Esophagus squamous epithelium (tissue), 5 donors: ENCODE measurements at places on chromosomes 1 and 21. TPM values are rescaled to one million over a fixed set of nuclear protein-coding genes. Genes with fewer than 3 reads are reported as not detected.

The CELA2B gene
- total RNA-seq: not detected

The FMO1 gene
- 2.3 TPM for total RNA-seq

The KCNN3 gene
- total RNA-seq: 0.08 TPM

The F11R gene
- 90.6 TPM for total RNA-seq

The ANGPTL3 gene
- not detected for total RNA-seq

The CD52 gene
- 1.9 TPM for total RNA-seq

The CDA gene
- total RNA-seq: 53.7 TPM

The ACADM gene
- total RNA-seq: 54.2 TPM

The C1orf185 gene
- total RNA-seq: not detected

The CD247 gene
- total RNA-seq: 2.9 TPM

The NUP210L gene
- total RNA-seq: 0.09 TPM

The ANKRD65 gene
- 4.7 TPM for total RNA-seq

The KCNE1 gene
- total RNA-seq: 2.3 TPM

- H3K4me3 ChIP-seq: no peak overlapping the region
- peaks cover 11% of the 10 kb centered on the region for H3K4me1 ChIP-seq
- H3K27ac ChIP-seq: no peak overlapping the region
- no peak for DNase-seq
Measured at GRCh38 chr1:166836733-166837132, 2.5 kb upstream of the POGK start.

DNA sequence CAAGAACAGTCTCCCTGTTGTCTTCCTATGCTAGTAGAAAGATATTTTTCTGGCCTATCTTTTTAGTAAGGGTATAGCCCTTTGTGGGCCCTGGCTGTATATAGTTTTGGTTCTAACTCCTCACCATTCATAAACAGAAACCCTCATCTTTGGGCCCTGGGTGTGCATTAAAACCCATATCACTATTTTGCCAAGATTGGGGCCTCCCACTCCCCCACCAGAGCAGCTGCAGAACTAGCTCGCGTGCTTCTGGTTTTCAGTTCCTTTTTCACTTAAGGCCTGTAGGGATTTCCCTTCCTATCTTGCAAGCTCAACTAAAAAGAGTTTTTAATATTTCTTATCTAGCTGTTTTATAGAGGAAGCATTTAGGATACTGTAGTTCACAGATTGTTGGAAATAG lies 106.4 kb downstream of the RGL1 start:
- H3K27me3 ChIP-seq: no peaks in the 10 kb centered on the region
- no peak overlapping the region for H3K27ac ChIP-seq
- no peak for DNase-seq
- H3K36me3 ChIP-seq: no peaks in the 10 kb centered on the region
- H3K4me1 ChIP-seq: peaks cover 25% of the 10 kb centered on the region

GRCh38 chr1:58780411-58780810 lies 3.4 kb downstream of the JUN start:
- peak overlapping the region; percentile 96 for H3K27ac ChIP-seq
- no peaks in the 10 kb centered on the region for H3K27me3 ChIP-seq
- no peaks in the 10 kb centered on the region for H3K36me3 ChIP-seq
- peaks cover 43% of the 10 kb centered on the region for H3K4me1 ChIP-seq
- no peak for DNase-seq

- no peak overlapping the region for H3K4me3 ChIP-seq
- H3K27me3 ChIP-seq: no peaks in the 10 kb centered on the region
- peaks cover 56% of the 10 kb centered on the region for H3K36me3 ChIP-seq
- H3K27ac ChIP-seq: peak overlapping the region; percentile 50
- peaks cover 47% of the 10 kb centered on the region for H3K4me1 ChIP-seq
Measured at GRCh38 chr1:225825607-225826007, 15.7 kb downstream of the EPHX1 start.

DNA sequence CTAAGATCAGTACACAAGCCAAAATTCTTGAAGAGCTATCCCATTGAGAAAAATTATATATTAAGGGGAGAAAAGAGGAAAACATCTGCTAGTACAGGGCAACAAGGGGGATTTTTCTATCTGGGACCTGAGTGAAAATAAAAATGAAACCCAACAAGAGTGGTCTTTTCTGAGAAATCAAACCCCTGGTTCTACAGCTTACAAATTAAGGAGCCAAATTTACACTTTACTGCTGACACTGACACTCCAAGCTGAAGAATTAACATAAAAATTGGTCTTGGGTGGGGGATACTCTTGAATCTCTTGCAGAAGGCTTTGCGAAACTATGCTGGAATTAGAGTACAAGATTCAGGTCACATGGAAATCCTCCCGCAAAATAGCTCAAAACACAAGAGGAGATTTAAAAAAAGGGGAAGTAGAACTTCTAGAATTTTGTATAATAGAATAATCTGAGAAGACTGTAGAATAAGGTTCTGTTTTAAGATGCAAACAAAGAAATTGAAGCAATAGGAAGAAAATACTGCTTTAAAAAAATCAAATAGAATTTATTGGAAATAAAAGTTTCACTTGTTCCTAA lies 32.1 kb upstream of the HSPA13 start:
- H3K36me3 ChIP-seq: no peaks in the 10 kb centered on the region
- H3K4me3 ChIP-seq: no peak overlapping the region
- H3K27me3 ChIP-seq: no peaks in the 10 kb centered on the region
- H3K27ac ChIP-seq: no peak overlapping the region

- H3K27me3 ChIP-seq: no peaks in the 10 kb centered on the region
- no peaks in the 10 kb centered on the region for H3K36me3 ChIP-seq
- H3K4me1 ChIP-seq: peaks cover 47% of the 10 kb centered on the region
- DNase-seq: no peak
- H3K27ac ChIP-seq: peak overlapping the region; percentile 88
Measured at GRCh38 chr1:86913399-86913895, 479 bp downstream of the SELENOF start.

GRCh38 chr1:64514197-64514765 lies 44.4 kb downstream of the CACHD1 start:
- H3K27ac ChIP-seq: peak overlapping the region; percentile 66
- DNase-seq: no peak
- no peaks in the 10 kb centered on the region for H3K27me3 ChIP-seq
- H3K4me1 ChIP-seq: peaks cover 73% of the 10 kb centered on the region

DNA sequence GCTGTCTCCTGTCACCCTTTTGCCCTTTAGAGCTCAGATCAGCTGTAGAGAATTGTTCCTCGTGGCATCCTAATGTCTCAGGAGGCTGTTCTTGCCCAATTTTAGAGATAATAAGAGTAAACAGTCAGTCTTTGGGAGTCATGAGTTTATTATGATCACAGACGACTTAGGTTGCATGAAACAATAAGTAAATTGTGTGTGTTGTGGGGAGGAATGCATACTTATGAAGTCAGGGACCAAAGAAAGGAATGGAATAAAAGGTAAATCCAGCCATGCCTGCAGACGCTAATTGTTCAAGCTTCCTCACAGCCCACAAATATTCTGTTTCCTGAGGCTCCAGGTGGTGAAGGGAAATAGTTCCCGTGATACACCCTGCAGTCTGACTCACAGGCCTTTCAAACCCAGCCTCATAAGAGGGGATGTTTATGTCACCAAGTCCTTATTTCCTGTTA lies 897 bp downstream of the EPHX4 start:
- no peaks in the 10 kb centered on the region for H3K36me3 ChIP-seq
- peaks cover 31% of the 10 kb centered on the region for H3K27me3 ChIP-seq
- peak overlapping the region; percentile 55 for H3K4me3 ChIP-seq
- no peaks in the 10 kb centered on the region for H3K4me1 ChIP-seq
- H3K27ac ChIP-seq: peak overlapping the region; percentile 55

GRCh38 chr21:16554503-16554902 lies 824.7 kb downstream of the USP25 start:
- no peak overlapping the region for H3K27ac ChIP-seq
- no peaks in the 10 kb centered on the region for H3K27me3 ChIP-seq
- H3K36me3 ChIP-seq: peaks cover 9% of the 10 kb centered on the region
- DNase-seq: no peak
- no peaks in the 10 kb centered on the region for H3K4me1 ChIP-seq
- no peak overlapping the region for H3K4me3 ChIP-seq

- no peaks in the 10 kb centered on the region for H3K36me3 ChIP-seq
- H3K27me3 ChIP-seq: no peaks in the 10 kb centered on the region
- no peaks in the 10 kb centered on the region for H3K4me1 ChIP-seq
- no peak overlapping the region for H3K4me3 ChIP-seq
- H3K27ac ChIP-seq: no peak overlapping the region
Measured at GRCh38 chr1:86833461-86834215, 80.3 kb downstream of the SELENOF start.

- H3K36me3 ChIP-seq: no peaks in the 10 kb centered on the region
- no peak overlapping the region for H3K4me3 ChIP-seq
- no peak overlapping the region for H3K27ac ChIP-seq
- no peaks in the 10 kb centered on the region for H3K27me3 ChIP-seq
- H3K4me1 ChIP-seq: no peaks in the 10 kb centered on the region
- DNase-seq: no peak
Measured at GRCh38 chr1:224534731-224535130, 81.4 kb upstream of the CNIH3 start.

DNA sequence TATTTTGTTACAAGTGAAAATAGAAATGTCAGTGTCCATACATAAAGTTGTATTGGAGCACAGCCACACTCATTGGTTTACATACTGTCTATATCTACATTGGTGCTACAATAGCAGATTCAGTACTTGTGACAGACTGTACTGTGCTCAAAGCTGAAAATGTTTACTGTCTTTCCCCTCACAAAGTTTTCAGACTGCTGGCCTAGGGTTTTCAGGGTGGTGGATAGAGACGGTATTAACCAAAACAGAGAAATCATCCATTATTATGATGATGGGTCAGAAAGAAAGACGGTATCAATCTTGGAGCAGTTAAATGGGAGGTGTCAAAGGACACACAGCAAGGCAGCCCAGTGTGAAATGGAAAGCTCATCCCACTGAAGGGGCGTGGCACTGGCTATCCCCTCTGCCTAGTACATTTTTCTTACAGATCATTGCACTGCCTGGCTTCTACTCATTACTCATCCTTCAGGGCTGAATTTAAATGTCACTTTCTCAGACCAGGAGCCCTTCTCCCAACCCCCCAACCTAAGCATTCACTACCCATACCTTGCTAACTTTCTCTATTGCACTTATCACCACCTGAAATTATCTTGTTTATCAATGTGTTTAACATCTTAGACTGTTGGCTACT lies 10.2 kb downstream of the JAK1 start:
- no peak overlapping the region for H3K27ac ChIP-seq
- no peaks in the 10 kb centered on the region for H3K36me3 ChIP-seq
- H3K4me3 ChIP-seq: no peak overlapping the region
- peaks cover 16% of the 10 kb centered on the region for H3K4me1 ChIP-seq
- DNase-seq: no peak
- no peaks in the 10 kb centered on the region for H3K27me3 ChIP-seq

DNA sequence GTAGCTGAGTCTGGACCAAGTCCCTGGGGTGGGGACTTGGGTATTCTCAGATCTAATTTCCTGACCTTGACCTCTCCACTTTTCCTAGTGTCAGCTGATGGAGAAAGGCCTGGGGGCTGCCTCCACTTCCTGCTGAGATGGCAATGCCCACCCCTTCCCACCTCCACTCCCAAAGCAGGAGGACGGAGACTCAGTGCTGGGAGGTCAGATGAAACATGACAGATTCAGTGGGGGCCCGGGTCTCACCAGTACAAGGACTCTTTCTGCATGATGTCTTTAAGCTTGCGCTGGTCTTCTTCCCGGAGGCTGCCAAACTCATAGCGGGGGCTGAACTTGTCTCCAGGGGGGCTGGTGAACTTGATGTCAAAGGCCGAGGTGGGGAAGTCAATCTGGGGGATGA lies 35.6 kb upstream of the PPP1R15B start:
- no peak for DNase-seq
- H3K27ac ChIP-seq: no peak overlapping the region
- H3K27me3 ChIP-seq: no peaks in the 10 kb centered on the region
- H3K4me3 ChIP-seq: no peak overlapping the region
- H3K36me3 ChIP-seq: no peaks in the 10 kb centered on the region

- no peaks in the 10 kb centered on the region for H3K27me3 ChIP-seq
- H3K27ac ChIP-seq: peak overlapping the region; percentile 55
- DNase-seq: no peak
- no peak overlapping the region for H3K4me3 ChIP-seq
Measured at GRCh38 chr1:91765880-91766443, 120.0 kb downstream of the TGFBR3 start.

- no peak for DNase-seq
- H3K27me3 ChIP-seq: no peaks in the 10 kb centered on the region
Measured at GRCh38 chr1:200520735-200521134, 99.8 kb downstream of the KIF14 start.

- H3K4me3 ChIP-seq: no peak overlapping the region
- no peak for DNase-seq
- no peaks in the 10 kb centered on the region for H3K36me3 ChIP-seq
- H3K27ac ChIP-seq: no peak overlapping the region
- no peaks in the 10 kb centered on the region for H3K4me1 ChIP-seq
Measured at GRCh38 chr1:233094269-233094668, 143.9 kb downstream of the NTPCR start.

- no peak for DNase-seq
- no peaks in the 10 kb centered on the region for H3K36me3 ChIP-seq
- H3K4me1 ChIP-seq: no peaks in the 10 kb centered on the region
- no peaks in the 10 kb centered on the region for H3K27me3 ChIP-seq
- H3K27ac ChIP-seq: no peak overlapping the region
- H3K4me3 ChIP-seq: no peak overlapping the region
Measured at GRCh38 chr1:226532553-226532952, 16.0 kb upstream of the STUM start.

GRCh38 chr1:56576880-56577405 lies 2.4 kb downstream of the PLPP3 start:
- DNase-seq: no peak
- no peaks in the 10 kb centered on the region for H3K27me3 ChIP-seq
- peaks cover 71% of the 10 kb centered on the region for H3K4me1 ChIP-seq
- no peaks in the 10 kb centered on the region for H3K36me3 ChIP-seq

DNA sequence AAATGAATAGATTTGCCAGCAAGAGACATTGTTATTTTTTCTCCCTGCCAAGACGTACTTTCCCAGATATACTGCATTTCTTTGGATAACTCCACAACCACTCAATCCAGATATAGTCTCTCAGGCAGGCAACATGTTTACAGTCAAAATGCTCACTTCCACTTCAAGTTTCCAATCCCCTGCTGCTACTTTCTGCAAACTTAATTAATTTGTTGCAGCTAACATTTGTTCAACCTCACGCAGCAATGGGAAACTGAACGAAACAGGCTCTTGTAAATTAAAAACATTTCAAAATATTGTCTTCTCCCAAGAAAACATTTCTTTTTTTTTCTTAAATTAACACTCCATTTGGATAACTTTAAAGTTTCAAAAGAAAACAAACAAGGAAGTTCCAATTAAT lies 45.7 kb upstream of the PROX1 start:
- no peaks in the 10 kb centered on the region for H3K27me3 ChIP-seq
- no peaks in the 10 kb centered on the region for H3K36me3 ChIP-seq
- no peak overlapping the region for H3K4me3 ChIP-seq
- H3K27ac ChIP-seq: no peak overlapping the region
- H3K4me1 ChIP-seq: no peaks in the 10 kb centered on the region

GRCh38 chr1:110548381-110548780 lies 29.4 kb upstream of the KCNA10 start:
- no peak overlapping the region for H3K4me3 ChIP-seq
- no peak overlapping the region for H3K27ac ChIP-seq
- H3K4me1 ChIP-seq: no peaks in the 10 kb centered on the region
- H3K36me3 ChIP-seq: no peaks in the 10 kb centered on the region
- DNase-seq: no peak
- peaks cover 53% of the 10 kb centered on the region for H3K27me3 ChIP-seq
